ENCODE measurements at places on chromosomes 1 and 21.

DNA sequence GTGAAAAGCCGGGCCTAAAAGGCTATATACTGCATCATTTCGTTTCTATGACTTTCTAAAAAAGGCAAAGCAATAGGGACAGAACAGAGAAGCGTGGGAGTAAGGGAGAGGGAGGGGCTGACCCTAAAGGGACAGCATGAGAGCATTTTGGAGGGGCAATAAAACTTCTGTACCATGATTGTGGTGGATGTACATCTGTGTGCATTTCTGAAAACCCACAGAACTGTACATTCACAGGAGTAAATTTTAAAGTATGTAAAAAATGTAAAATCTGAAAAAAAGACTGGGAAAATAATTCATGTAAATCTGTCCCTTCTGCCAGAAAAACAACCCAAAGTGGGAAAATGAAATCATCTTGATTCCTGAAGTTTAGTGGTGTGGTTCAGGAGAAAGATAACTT lies 235.4 kb downstream of the CENPF start:
- no peak for DNase-seq

- DNase-seq = no peak
Observed at GRCh38 chr1:199101635-199102034, 462.8 kb downstream of the PTPRC start.

DNA sequence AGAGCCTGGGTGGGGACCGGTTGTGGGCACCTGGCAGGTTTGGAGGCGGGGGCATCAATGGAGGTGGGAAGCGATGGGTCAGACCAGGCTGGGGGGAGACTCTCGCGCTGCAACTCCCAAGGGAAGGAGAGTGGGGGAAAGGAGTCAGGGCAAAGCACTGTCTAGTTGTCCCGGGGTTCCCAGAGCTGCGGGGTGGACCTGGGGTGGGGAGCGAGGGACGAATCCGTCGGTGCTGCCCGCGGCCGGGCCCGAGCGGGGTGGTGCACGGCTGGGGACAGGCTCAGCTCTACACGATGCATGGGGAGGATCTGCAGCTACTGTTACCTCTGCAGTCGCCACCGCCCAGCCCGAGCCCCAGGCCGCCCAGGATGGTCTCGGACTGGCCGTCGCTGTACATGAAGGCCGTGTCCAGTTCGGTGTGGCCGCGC lies 427 bp downstream of the AKR7A2 start:
- no peak for DNase-seq

- no peak for DNase-seq
Observed at GRCh38 chr1:211635597-211636205, 39.7 kb downstream of the NEK2 start.

GRCh38 chr1:57719274-57719673 lies 295.4 kb upstream of the DAB1 start:
- no peak for DNase-seq

- DNase-seq = no peak
Observed at GRCh38 chr1:151458802-151459330, 428 bp downstream of the POGZ start.

GRCh38 chr1:244297616-244298015 lies 154.1 kb downstream of the ADSS2 start:
- no peak for DNase-seq

DNA sequence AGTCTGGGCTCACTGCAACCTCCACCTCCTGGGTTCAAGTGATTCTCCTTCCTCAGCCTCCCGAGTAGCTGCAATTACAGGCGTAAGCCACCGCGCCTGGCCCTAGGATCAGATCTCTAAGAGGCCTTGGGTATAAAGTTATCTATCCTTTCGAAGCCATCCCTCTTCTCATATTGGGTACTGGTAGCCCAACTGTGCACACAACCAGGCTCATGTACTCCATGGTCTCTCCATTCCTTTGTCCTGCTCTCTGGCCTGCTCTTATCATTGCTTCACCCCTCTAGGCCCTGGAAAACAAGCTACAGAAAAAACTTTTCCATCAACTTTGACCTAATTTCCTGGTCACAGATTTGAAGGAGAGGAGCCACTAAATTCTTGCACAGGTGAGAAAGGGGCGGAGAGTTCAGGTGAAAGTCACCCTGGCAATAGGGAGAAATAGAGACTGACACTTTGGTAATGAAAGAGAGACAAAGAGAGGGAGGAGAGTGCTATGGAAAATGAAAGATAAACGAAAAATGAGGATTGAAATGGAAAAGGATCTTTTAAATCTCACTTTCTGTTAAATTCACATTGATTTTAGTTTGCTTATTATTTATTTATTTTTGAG lies 6.0 kb downstream of the TXNIP start:
- no peak for DNase-seq

- no peak for DNase-seq
Observed at GRCh38 chr1:211527888-211528287, 35.9 kb upstream of the RD3 start.

- no peak for DNase-seq
Observed at GRCh38 chr1:37477946-37478345, 3.6 kb downstream of the ZC3H12A start.

DNA sequence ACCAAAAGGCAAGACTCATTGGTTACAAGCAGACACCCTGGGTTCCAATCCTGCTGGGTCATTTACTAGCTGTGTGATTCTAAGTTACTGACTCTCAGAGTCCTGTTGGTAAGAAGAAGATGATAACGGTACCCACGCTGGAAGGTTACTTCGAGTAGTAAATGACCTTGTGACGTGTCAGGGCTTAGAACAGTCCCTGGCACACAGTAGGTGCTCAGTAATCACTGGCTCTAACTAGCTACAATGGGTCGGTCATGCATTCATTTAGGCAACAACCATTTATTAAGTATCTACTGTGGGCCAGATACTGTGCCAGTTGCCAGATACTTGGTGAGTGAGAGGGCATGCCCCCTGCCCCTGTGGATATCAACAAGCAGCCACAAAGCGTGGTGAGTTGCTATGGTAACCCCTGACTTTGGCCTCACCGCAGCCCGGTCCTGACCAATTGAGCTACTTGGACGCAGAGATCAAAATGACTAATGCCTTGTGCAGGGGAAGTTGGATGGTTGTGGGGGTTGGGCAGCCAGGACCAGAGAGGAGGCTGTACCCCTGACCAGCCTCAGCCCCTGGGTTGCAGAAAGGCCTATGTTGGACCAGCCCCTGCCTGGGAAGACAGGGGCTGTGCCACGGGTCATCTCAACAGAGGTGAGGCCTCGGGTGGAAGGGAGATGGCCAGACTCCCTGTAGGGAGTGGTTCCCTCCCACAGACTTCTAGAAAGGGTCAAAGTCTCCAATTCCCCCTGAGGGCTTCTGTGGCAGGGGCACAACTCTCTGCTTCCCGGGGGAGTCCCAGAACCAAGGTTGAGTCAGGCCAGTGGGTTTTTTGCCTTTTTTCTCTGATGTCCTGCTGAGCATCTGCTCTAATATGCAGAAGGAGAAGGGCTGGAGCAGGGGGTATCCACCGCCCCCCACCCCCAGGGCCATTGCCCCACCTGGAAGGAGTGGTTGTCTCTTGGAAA lies 16.0 kb downstream of the DHRS3 start:
- DNase-seq = no peak

DNA sequence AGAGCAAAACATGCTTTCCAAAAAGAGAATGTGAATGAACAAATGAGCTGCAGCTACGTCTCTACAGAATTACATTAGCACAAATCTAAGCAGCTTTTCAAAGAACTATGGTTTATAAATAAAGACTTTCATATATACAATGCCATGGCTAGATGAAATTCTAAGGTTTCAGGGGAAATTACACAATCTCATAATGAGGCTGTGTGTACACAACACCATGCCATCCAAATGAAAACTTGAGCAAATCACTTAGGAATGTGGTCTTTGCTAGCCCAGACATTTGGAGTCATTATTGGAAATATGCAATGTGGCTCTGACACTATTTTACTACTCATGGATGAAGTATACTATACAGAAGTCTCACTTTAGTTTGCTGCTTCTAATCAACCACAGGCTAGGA lies 37.5 kb downstream of the SPAG17 start:
- peak; percentile 80 for DNase-seq

DNA sequence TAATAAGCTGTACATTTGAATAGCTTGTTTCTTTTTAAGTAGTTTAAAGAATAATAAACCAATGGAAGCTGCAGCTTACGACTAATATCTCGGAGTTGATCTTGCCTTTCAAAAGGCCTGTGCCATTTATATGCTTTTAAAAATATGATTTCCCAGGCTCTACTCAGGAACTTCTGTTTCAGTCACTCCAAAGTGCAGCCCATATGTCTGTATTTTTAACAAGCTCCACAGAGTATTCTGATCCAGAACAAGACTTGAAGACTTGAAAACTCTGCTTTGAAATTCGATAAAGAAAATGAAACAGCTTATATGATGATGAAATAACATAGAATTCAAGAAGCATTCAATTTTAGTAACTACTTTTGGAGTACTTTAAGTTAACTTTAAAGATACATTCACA lies 79.1 kb upstream of the PLPPR4 start:
- DNase-seq = no peak

GRCh38 chr21:45050797-45051489 lies 23.4 kb upstream of the ADARB1 start:
- DNase-seq = no peak

GRCh38 chr1:237877631-237878030 lies 13.1 kb downstream of the ZP4 start:
- no peak for DNase-seq

GRCh38 chr1:55195521-55196233 lies 19.5 kb downstream of the USP24 start:
- DNase-seq = peak; percentile 21

- no peak for DNase-seq
Observed at GRCh38 chr1:216356945-216357344, 66.3 kb downstream of the USH2A start.

DNA sequence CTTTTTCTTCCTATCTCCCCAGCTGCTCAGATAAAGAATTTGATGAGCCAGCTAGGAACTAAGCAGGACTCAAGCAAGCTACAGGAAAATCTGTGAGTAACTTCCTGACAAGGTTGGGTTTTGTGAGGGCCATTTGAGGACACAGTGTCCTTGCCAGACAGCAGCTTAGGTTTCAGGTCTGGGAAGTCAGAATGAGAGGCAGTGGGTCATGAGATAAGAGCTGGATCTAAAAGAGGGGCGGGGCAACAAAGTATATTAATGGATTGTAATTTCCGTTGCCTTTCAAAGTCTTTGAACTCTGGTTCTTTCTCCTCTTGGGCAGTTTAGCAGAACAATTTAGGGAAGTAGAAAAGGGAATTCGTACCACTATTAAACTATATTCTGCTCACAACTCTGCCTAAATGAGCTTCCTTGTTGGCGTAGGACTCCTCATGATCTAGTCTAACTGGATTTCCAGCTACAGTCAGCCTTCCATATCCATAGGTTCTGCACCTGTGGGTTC lies 16.6 kb downstream of the STX12 start:
- DNase-seq = peak; percentile 7

GRCh38 chr1:53376041-53376461 lies 48.2 kb upstream of the LRP8 start:
- no peak for DNase-seq

GRCh38 chr1:58798910-58799442 lies 15.1 kb upstream of the JUN start:
- no peak for DNase-seq

GRCh38 chr1:63326473-63327380 lies 4.4 kb downstream of the FOXD3 start:
- DNase-seq = no peak

DNA sequence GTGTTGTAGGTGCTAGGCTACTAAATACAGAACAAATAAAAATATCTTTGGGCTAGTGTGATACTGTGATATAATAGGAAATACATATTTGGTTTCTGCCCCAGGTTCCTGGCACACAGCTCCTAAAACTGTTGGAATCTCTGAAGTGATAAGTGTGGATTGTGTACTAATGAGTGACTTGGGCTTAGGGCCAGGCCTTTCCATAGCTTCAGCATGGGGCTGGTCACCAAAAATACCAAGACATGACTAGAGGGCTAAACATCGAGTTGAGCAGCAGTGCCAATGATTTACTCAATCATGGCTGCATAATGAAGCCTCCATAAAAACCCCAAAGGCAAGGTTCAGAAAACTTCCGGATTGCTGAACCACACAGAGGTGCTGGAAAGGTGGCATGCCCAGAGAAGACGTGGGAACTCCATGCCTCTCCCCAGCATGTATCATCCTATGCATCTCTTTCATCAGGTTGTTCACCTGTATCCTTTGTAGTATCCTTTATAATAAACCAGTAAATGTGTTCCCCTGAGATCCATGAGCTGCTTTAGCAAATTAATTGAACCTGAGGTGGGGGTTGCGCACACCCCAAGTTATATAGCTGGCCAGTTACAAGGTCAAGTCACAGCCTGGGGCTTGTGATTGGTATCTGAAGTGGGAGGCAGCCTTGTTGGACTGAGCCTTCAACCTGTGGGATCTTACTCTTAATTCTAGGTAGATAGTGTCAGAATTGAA lies 51.6 kb downstream of the ZMYM4 start:
- peak; percentile 44 for DNase-seq

DNA sequence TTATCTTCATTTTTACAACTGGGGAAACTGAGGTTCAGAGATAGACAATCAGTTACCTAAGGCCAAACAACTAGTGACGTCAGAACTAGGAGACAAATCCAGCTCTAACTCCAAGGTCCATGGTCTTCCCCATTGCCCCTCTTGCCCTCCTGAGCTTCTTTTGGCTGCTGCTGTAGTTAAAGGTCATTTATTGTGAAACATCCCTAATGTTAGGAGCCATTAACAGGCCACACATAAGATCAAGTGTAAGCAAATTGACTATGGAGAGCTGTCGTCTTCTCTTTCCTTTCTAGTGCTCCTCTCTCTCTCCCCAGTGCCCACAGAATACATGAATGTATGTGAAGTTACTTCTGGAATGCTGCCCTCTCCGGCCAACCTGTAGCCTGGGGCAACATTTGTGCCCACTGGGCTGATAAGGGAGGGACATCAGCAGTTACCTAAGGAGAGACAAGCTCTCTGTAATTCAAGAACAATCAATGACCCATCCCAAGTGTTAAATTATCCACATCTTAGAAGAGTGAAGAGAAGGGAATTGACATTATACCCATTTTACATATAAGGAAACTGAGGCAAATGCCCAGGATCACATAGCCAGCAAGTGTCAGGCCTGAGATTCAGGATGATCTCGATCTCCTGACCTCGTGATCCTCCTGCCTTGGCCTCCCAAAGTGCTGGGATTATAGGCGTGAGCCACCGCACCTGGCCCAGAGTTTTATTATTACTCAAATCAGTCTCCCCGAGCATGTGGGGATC lies 40.1 kb downstream of the PTAFR start:
- no peak for DNase-seq

- no peak for DNase-seq
Observed at GRCh38 chr1:147897029-147897752, 5.4 kb upstream of the GJA8 start.

GRCh38 chr1:37354876-37355650 lies 119.3 kb upstream of the ZC3H12A start:
- no peak for DNase-seq

- DNase-seq = no peak
Observed at GRCh38 chr1:41764656-41765055, 154.1 kb downstream of the HIVEP3 start.

- no peak for DNase-seq
Observed at GRCh38 chr1:67780637-67781036, 52.6 kb downstream of the GNG12 start.

All from GM04503 (cell line).